ENCODE measurements at places on chromosomes 11 and 22.

- DNase-seq, result peak; percentile 20
Measured at GRCh38 chr22:38345782-38346181, 28.5 kb upstream of the CSNK1E start.

DNA sequence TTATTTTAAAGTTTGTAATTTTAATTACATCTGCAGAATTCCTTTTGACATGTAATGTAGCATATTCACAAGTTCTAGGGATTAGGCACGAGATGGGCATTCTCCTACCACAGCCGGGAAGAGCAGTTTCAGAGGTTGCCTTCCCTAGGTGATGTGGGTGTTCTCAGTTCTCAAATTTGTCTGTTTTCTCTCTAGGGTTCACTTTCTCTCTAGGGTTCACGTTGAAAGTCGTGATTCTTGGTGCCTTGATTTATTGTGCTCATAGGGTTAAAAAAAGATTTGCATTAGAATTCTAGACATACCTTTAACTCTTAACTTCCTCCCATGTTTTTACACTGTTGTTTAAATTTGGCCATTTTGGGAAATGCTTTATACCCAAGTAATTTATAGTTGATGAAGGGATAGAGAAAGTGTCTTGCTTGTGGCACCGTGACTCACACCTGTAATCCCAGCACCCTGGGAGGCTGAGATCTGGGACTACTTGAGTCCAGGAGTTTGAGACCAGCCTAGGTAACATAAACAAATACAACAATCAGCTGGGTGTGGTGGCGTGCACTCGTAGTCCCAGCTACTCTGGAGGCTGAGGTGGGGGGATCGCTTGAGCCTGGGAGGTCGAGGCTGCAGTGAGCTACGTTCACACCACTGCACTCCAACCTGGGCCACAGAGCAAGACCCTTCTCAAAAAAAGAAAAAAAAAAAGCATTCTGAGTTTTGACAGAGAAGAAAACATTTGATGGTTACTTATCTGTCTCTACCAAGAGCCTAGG lies 3.6 kb downstream of the MED15 start:
- no peak for DNase-seq

GRCh38 chr22:30694171-30694639 lies 469 bp upstream of the OSBP2 start:
- peak; percentile 60 for DNase-seq

- peak; percentile 82 for DNase-seq
Measured at GRCh38 chr22:19962246-19962908, 20.8 kb upstream of the TXNRD2 start.

- no peak for DNase-seq
Measured at GRCh38 chr11:831118-831864, 1.5 kb upstream of the CD151 start.

DNA sequence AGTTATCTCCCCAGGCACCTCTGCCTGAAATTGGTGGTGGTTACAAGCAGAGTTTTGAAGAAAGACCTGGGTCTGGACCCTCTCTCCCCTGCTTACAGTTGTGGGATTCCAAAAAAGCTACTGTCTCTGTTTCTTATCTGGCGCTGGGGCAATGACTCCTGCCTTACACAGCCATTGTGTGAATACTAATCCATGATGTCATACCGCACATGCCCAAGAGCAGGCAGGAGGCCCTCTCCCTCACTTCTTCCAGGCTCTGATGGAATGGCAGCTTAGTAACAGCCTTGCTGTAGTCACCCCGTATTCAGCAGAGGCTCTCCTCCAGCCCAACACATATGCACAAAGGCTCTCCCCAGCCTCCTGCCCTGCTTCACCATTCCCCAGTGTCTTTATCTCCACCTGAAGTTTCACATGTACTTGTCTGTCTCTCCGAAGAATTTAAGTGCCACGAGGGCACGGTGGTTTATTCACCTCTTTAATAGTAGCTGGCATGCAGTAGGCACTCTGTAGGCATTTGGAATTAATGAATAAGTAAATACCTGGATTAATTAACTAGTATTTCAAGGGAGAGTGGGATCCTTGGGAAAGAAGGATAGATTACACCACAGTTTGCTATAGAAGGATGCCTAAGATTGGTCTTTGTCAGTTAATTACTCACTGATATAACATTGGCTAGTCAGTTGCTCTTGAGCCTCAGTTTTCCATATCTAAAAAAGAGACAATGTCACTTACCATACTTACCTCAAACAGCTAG lies 165.6 kb downstream of the ETS1 start:
- no peak for DNase-seq

GRCh38 chr11:64400102-64400501 lies 41.1 kb downstream of the RPS6KA4 start:
- no peak for DNase-seq

- DNase-seq, result no peak
Measured at GRCh38 chr22:45088576-45088975, 75.1 kb upstream of the NUP50 start.

All from breast epithelium (tissue), 4 donors.